ENCODE measurements at places on chromosomes 4 and X. TPM values are rescaled to one million over a fixed set of nuclear protein-coding genes. Genes with fewer than 3 reads are reported as not detected.

Gene AKAP14
- not detected for total RNA-seq

Gene AWAT2
- not detected for total RNA-seq

Gene CTAG1A
- not detected for total RNA-seq

Gene TMSB15C
- total RNA-seq = 0.31 TPM

Gene CXorf49
- total RNA-seq = not detected

All from A549 treated with DMSO at 1 μM for 4 hours (cell line).